ENCODE measurements at places on chromosomes 11 and 22.

DNA sequence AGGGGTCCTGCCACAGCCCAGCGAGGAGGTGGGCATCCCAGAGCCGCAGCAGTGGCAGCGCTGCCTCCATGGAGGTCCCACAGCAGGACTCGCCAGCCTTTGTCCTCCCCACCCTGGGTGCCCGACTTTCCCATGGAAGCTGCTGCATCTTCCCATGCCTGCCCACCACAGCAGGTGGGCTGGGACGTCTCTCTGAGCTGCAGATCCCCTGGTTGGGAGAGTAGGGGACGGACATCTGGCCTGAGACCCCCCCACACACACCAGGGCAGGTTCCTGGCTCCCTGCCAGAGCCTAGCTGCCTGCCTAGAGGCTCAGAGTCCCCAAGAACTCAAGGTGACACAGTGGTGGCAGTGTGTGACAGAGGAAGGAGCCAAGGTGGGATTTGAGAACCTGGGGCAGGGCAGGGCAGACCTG lies 21.5 kb upstream of the PRR5 start:
- no peak for DNase-seq

GRCh38 chr11:132490978-132491377 lies 1041.3 kb downstream of the OPCML start:
- DNase-seq = peak; percentile 54

DNA sequence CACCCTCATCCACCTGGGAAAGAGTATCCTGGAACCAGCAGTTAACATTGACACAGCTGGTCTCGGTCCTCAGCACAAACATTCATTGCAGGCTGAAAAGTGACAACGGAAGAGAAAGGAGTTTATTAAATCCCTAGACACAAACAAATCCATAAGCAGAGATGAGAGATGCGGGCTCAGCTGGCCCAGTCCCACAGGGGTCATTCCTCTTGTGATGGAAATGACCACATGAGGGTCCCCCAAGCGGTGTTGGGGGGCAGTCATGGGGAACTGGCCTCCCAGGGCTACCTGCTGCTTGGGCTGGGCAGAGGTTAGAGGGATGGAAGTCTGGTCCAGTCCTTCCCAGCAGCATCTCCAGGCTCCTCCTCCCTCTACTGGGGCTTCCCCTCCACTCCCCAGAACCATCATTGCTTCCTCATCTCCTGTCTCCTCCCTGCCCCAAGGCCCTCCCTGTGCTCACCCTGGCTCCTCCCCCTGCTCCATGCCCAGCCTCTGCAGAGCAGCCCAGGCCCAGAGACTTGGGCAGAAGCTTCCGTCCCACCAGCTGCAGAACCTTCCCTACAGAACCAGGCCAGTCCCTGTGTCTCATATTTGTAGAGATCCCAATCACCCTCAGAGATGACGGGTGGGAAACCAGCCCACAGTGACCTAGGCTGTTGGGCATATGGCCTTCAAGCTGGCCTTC lies 5.4 kb upstream of the IGLL5 start:
- DNase-seq = no peak

GRCh38 chr11:48025984-48026340 lies 45.6 kb downstream of the PTPRJ start:
- DNase-seq = no peak

- no peak for DNase-seq
Measured at GRCh38 chr11:68269414-68270081, 2.2 kb downstream of the C11orf24 start.

DNA sequence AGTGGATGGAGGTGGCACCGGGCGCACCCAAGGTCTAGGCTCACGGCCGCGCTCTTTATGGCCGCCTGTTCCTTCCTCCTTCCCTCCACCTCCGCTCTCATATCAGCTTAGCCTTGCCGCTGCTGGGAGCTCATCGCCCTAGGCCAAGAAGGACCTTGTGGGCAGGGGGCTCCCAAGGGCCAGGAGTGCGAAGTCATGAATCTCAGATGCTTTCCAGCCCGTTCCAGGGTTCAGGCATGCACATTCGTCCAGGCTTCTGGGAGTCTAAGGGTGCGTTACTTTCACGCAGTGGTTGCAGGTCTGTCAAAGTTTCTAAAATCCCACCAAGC lies 4.1 kb upstream of the GALR3 start:
- no peak for DNase-seq

GRCh38 chr11:125085301-125086081 lies 22.4 kb downstream of the SLC37A2 start:
- DNase-seq = no peak

DNA sequence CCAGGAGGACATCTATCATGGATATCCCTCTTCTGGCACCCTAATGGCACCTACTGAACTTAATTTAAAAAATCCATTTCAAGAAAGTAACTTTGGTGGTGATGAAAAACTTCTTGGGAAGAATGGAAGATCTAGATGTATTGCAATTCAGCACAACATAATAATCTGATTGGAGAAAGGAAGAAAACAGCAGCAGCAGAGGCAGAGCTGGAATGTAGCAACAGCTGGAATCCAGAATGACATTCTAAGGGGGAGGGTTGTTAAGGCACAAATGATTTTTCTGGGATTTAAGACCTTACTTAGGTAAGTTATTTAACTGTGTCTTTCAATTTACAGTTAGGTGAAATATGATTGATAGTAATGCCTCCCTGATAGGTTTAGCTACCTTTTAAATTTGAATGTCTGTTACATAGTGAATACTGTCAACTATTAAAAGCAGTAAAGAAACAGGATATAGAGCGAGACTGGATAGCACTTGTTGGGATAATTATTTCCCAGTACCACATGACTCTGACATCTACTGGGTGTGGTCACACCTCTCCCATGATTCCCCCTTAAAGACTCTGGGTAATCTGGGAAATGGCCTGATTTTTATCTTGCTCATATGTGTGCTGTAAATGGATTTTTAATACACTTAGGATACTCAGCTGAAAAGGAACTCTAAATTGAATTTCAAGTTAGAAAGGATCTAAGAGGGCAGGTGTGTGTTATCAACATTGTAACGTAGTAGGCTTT lies 11.7 kb downstream of the CAPRIN1 start:
- no peak for DNase-seq

- DNase-seq = no peak
Measured at GRCh38 chr11:114193730-114194679, 102.2 kb upstream of the NNMT start.

DNA sequence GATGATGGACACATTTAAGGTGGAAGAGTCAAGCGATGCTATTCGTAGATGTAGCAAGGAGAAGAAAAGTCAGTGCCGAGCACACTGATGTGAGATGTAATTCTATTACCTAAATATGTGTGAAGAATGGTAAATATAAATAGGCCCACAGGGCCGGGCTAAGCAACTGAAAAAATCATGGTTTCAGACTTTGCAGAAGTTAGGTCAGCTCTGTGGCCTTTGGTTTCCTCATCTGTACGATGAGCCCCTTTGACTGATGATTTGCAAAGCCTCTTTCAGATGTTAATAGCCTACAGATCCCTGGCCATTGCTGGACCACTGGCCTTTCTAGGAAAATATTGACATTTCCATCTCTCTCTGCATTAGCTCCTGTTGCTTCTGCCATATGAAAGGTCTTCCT lies 570.8 kb downstream of the OPCML start:
- DNase-seq = no peak

GRCh38 chr11:33825854-33826560 lies 51.7 kb upstream of the FBXO3 start:
- no peak for DNase-seq

- no peak for DNase-seq
Measured at GRCh38 chr22:38927033-38927781, 30.2 kb upstream of the APOBEC3A start.

- no peak for DNase-seq
Measured at GRCh38 chr11:32831221-32831620, 1.5 kb downstream of the PRRG4 start.

DNA sequence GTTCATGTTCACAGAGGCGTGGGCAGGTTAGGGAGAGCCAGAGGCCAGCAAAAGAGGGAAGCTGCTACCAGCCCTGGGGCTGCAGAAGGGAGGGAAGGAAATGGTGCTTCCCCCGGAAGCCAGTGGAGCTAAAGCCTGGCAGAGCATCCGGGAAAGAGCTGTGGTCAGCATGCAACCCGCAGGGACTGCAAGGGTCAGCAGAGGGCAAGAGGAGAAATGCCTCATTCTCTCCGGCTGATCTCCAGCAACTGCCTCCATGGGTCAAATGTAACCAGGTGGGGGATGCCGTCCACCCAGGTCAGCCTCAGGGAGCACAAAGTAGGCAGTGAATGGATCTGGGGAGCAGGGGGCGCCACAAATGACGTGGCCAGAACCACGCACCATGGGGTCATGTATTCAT lies 36.9 kb upstream of the PRR5 start:
- no peak for DNase-seq

DNA sequence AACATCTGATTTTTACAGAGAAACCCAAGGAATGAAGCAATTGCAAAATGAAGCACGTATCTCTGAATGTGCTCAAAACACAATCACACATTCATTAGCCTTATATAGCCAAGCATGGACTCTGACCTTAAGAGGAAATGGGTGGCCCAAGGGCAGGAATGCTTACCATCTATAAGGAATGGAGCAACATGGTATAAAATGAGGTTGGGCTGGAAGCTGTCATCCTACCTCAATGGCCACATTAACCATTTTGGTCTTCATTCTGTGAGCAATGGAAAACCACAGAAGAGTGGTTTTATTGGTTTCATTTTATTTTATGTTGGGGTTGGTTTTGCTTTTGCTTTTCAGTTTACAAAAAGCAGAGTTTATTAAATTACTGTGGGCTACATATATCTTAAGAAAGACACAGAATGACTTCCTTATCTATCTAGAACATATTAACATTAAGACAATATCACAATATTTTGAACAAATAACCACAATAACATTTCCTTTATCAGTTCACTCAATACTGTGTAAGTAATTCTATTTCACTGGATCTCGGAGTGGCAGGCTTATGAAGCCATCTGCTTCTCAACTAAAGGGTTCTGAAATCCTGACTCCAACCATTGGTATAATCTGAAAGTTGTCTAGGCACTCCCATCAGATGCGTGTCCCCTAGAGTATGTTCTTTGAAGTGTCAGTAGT lies 10.8 kb upstream of the MS4A13 start:
- no peak for DNase-seq

DNA sequence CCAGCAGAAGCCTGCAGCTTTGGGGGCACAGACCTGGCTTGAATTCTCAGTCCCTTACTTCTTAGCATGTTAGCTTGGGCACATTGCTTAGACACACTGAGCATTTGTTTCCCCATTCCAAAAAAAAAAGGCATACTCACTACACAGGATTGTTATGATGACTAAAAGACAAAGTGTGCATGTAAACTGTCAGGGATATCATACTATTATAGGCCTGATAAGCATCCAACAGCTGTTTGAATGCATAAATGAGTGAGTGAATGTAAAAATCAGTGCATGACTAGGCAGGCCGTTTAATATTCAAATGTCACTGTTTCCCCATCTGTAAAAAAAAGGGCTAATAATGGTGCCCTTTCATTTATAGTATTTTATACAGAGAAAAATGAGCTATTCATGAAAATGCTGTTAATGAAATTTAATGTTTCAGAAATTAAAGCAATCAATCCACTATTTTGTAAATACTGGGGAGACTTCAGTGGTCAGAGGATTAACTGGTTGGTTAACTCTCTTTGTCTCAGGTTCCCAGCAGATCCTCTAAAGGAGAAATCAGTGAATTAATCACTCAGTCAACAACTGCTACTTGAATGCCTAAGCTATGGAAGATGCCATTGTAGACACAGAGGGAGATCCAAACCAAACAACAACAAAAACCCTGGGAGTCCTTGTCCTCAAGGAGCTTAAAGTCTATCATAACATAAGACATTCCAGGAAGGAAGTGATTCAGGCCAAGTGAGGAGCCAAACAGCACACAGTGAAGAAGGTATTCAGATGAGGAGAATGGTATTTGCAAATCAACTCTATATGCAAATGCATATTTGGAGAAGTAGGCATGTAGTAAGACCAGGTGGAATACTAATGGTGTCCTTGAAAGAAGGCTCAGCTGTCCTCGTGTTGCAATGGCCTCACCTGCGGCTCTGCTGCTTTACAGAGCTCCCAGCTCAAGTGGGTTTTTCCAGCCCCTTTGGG lies 26.8 kb downstream of the BARX2 start:
- no peak for DNase-seq

GRCh38 chr22:45649809-45650208 lies 21.8 kb upstream of the ATXN10 start:
- DNase-seq = no peak

DNA sequence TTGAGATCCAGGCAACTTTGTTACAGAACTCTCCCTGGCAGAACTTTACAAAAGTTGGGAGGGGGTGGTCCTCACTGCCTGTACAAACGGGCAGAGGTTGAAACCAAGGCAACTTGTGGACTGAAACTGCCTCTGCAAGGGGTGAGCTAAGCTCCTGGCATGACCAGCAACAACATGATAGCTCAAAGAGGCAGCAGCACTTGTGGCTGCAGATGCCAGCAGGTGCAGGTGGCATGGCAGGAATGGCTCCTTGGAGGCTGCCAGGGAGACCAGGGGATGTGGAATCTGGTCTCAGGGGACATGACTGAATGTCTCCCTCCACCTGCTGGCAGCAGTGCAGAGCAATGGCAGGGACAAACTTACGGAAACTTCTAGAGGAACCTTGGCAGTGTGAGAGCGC lies 38.8 kb upstream of the PHF21A start:
- DNase-seq = no peak

- no peak for DNase-seq
Measured at GRCh38 chr22:45077286-45077685, 67.5 kb upstream of the PHF21B start.

DNA sequence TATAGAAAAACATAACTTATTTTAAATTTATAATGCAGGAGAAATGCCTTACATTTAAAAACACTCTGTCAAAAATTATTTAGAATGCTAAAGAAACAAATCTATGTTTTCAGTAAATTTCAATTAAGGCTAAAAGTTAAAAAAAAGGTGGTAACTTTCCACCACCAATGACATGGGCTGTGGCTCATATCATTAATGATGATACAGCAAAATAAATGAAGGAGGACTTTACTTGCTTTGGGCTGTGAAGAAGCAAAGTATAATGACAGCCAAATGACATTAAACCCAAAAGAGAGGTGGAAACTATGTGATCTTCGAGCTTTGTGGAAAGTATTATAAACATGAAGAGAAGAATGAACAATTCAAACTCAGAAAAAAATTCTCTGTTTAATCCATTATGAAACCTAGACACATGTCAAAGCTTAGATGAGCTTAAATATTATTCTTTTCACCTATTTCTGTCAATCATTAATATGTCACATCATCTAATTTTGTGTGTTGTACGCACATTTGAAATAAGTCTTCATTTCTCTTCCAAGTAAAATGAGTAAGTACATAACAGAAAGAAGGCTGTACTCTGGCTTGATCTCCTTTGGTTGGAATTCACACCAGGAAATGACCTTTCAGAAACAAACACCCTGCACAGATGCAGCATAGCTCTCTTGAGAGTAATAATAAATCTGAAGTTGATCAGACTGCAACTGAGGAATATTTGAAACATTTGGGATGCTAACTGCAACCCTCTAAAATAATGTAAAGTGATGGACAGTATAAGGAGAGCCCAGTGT lies 265.8 kb downstream of the TTC28 start:
- no peak for DNase-seq

DNA sequence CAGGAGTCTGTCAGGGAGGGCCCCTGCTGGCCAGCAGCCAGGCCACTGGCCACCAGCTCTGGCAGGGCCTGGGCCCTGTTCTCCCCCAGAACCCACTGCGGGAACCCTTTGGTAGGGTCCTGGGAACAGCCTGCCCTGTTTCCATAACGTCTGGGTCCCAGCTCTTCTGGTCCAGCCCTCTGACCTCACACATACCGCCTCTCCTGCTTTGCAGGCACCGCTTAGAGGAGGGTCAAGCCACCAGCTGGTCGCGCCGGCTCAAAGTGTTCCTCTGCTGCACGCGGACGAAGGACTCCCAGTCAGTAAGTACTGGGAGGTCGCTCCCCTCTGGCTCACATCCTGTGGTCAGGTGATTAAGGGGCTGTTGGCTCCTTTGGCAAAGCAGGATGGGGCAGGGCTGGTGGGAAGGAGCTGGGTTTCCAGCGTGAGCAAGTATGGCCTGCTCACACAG lies 26.6 kb upstream of the MYRF start:
- peak; percentile 38 for DNase-seq
